A172 (cell line): ENCODE measurements at places on chromosomes 1 and 21.

DNA sequence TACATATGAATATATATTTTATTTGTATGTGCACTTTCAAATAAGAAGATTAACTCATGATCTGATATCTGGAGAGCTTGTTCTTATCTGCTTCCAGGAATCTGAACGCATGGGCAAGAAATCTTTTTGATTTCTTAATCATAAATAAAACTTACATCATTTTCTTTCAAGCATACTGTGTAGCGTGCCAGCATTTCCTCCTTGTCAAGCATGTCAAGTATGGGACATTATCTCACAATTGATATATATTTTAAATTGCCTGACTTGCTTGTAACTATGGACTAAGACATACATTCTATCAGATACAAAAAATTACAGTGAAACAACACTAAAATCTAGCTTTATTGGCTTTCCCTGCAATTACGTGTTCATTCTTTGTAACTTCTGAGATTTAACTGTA, 1128.2 kb downstream of the PLA2G4A start:
- no peak for DNase-seq

DNA sequence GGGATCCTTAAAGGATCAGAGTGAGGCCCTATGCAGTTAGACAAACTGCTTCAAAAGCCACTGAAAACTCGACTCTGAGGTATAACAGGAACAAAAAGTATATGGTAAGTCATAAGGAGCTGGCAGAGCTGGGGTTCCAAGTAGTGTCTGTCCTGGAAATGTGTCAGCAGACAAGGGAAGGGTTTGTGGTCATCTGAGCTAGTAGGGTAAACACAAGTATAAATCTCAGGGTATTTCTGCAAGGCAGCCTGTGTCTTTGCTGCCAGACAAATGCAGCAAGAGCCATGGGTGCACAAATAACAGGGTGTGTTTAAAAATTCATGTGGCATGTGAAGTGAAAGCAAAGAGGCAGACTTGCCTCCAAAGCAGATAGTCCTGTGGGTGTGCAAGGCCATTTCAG, 759.0 kb upstream of the ADAMTS5 start:
- DNase-seq: no peak

- no peak for DNase-seq
These were observed 65.1 kb upstream of the RAB4A start for GRCh38 chr1:229205854-229206253.

DNA sequence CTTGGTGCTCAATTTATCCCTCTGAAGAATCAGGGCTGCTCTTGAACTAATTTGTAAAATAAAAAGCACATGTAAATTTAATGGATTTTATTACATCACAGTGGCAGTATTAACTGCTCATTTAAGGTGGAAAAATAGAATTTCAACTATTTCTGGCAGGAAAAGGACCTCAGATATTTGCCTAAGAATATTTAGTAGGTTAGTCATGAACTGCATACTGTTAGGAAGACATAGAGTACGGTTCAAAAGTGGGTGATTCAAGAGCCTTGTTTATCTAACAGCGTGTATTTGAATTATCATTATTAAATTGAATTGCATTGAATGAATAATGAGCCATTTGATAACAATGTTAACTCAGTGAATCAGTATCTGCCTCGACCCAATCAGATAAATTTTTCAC, 248.8 kb upstream of the PBX1 start:
- peak; percentile 36 for DNase-seq

- DNase-seq: no peak
These were observed 73.6 kb upstream of the PTGFRN start for GRCh38 chr1:116836099-116836498.

DNA sequence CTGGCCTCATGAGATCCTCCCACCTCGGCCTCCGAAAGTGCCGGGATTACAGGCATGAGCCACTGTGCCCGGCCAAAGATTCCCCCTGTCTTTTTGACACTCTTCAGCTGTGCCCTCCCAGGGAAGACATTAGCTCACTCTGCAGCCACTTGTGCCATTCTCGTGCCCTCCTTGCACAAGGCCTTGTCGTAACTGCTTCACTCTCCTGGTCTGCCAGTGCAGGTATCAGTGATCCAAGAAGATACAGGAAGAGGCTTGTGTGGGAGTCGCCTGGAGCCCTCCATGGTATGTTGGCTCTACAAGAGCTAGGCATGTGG, 22.0 kb upstream of the WDR26 start:
- no peak for DNase-seq

- DNase-seq: no peak
These were observed 386.8 kb downstream of the LMO4 start for GRCh38 chr1:87715471-87715870.

GRCh38 chr1:27427816-27428315, 35.4 kb downstream of the GPR3 start:
- no peak for DNase-seq

- DNase-seq: no peak
These were observed 115.4 kb upstream of the SERTAD4 start for GRCh38 chr1:210117198-210117597.

GRCh38 chr1:76179219-76179698, 104.7 kb downstream of the ST6GALNAC3 start:
- DNase-seq: no peak

DNA sequence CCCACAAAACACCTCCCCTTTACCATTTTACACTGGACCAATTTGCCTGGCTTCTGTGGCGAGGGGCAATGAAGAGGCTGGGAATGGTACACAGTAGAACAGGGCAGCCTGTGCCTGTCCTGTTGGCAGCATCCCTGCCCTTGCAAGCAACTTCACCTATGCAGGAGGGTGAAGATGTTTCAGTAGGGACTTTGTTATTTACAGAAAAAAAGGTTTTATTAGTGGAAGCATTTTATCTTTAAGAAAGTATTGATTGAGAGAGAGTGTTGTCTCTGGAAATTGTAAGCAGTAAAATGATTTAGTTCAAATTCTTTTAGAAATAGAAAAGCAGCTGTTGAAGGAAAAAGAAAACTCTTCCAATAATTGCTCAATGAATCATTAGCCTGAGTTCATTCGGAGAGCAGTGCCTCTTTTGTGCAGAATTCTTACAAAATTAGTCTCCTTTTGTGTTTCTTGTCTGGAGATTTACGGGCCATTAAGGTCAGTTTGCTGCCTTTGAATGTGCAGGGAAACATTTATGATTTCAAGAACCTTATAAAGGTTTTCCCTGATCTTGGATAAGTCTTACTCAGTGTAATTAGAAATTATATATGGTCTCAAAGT, 49.1 kb downstream of the HHAT start:
- peak; percentile 44 for DNase-seq

GRCh38 chr21:26842300-26842699, 2.9 kb downstream of the ADAMTS1 start:
- DNase-seq: peak; percentile 39

GRCh38 chr1:216812966-216813365, 89.7 kb upstream of the ESRRG start:
- DNase-seq: peak; percentile 36

DNA sequence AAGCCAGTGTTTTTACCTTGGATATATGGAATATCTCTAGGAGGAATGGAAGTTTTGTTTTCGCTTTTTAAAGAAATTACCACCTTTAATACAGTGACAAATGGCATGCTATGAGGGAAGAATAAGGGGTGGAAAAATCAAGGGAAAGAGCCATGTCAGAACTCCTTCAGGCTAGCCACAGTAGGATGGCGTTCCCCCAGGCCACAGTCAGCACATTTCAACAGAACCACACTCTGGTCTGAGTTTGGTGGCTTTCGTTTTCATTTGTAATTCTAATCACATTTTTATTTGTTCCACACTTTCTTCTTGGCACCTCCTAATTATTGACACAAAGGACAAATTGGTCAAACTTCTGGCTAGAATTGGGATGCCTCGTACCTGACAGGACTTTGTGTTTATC, 60.3 kb upstream of the RCOR3 start:
- DNase-seq: no peak

DNA sequence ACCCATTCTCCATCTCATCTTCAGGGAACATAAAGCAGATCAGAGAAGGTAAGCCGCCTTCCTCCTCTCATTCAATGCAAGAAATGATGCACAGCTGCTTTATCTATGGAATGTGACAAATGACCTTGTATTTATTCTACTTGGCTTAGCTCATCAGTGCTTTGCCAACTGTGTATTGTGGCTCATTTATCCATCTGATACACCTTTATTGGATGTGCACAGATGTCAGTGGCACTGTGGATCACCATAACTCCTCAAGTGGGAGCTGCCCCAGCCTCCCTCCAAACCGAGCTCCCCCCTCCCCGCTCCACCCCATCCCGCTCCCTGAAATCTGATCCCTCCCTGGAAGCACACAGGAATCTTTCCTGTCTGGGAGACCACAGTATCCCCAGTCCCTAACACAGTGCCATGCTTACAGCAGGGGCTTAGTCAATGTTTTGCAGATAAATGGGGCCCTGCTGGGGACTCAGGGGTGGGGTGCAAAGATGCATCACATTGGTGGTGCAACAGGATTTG, 156.0 kb upstream of the RAB4A start:
- peak; percentile 41 for DNase-seq

- no peak for DNase-seq
These were observed 197.5 kb downstream of the BRINP2 start for GRCh38 chr1:177368255-177368654.

GRCh38 chr1:15886611-15887167, 39.2 kb downstream of the SPEN start:
- DNase-seq: no peak

GRCh38 chr1:228292609-228292911, 84.7 kb downstream of the OBSCN start:
- DNase-seq: no peak

- no peak for DNase-seq
These were observed 51.4 kb upstream of the CR2 start for GRCh38 chr1:207402744-207403143.

GRCh38 chr1:39154553-39155421, 49.7 kb upstream of the MACF1 start:
- peak; percentile 41 for DNase-seq

- DNase-seq: no peak
These were observed 6.4 kb upstream of the C1orf21 start for GRCh38 chr1:184380468-184380867.
